ENCODE measurements at places on chromosomes 3 and 15.

- DNase-seq: no peak
Measured at GRCh38 chr3:53941184-53941583, 49.5 kb upstream of the SELENOK start.

- DNase-seq: no peak
Measured at GRCh38 chr15:71112429-71112828, 2.8 kb upstream of the THSD4 start.

DNA sequence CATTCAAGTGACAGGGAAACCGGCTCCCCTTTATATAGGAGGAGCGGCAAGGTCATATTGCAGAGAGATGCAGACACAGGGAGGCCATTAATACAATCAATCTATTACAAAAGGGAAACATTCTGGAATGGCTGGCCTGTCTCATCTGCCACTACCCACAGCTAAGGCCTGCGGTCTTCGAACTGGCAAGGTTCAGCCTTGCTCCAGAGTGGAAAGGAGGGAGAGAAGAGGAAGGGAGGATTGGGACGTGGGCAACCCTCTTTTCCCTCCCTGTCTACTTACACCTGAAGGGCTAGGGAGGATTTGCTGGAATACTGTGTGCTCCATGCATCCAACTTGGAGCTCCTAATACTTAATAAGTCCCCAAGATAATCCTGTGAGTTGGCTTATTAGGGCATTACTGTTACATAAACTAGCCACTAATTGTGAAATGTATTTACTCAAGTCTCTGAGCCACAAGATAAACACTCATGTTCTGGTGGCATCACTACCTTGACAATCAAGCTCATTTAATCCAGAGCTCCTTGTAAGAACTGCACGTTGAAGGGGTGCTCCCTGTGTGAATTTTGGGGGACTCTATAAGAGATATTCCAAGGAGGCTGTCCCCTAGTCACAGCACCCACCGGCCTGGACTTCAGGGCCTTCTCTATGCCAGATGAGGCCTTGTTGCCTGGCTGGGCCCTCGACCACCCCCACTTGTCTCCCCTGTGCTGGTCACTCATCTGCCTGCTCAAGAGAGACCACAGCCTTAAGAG is 19.7 kb upstream of the CCDC174 start:
- DNase-seq: no peak

DNA sequence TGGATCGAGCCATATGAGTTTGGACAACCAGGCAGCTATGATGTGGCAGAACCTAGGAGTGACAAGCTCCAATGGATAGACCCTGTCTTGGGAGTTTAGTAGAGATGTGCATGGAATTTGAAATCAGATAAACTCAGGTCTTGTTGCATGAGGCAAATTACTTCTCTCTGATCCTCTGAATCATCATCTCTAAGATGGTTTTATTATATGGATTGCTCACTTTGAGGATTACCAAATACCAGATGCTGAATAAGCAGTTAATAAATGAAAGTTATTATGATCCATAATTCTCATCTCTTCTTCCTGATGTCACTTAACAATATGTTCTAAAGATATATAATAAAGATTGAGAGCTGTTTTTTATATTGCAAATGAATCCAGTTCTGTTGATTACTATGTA is 622.2 kb downstream of the NTRK3 start:
- no peak for DNase-seq

DNA sequence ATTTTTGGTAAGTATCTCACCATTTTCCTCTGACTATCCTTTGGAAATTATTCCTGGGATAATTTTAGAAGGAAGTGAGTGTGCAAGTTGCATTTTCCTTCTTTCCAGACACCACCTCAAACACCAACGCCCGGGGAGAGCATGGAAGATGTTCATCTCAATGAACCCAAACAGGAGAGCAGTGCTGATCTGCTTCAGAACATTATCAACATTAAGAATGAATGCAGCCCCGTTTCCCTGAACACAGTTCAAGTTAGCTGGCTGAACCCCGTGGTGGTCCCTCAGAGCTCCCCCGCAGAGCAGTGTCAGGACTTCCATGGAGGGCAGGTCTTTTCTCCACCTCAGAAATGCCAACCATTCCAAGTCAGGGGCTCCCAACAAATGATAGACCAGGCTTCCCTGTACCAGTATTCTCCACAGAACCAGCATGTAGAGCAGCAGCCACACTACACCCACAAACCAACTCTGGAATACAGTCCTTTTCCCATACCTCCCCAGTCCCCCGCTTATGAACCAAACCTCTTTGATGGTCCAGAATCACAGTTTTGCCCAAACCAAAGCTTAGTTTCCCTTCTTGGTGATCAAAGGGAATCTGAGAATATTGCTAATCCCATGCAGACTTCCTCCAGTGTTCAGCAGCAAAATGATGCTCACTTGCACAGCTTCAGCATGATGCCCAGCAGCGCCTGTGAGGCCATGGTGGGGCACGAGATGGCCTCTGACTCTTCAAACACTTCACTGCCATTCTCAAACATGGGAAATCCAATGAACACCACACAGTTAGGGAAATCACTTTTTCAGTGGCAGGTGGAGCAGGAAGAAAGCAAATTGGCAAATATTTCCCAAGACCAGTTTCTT is 3.9 kb downstream of the NFKBIZ start:
- no peak for DNase-seq

GRCh38 chr3:45612918-45613602 is 18.5 kb downstream of the LIMD1 start:
- no peak for DNase-seq

GRCh38 chr15:72345806-72346205 is 25.8 kb upstream of the CELF6 start:
- no peak for DNase-seq

DNA sequence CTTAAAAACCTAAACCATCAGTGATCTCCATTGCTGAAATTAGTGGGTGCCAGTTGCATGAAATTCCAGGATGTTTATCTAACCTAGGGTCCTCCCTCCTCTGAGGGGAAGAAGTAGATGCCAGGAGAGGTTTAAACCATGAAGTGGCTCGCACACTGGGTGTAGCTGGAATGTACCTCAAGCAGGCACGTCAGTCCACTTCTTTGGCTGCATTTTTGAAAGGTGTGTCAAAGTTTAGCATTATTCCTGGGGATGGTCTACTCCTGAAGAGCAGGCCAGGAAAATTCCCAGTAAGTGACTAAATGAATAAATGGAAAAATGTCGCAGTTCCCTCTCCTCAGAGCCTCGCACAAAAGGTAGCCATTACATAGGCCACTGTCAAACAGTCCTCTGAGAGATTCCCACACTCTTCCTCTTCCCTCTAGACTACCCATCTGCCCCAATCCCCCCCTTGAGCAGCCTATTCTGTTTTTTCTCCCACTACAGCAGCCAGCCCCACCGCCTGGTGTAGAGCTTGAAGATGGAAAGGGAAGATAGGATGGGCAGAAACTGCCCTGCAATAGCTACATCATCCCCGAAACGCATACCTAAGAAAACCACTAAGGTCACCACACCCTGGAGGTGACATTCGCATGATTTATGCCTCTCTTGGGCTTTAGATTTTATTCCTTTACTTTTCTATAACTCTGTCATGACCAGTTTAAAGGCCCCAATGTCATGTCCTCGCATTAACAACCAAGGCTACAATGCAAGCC is 655 bp upstream of the TMOD3 start:
- no peak for DNase-seq

DNA sequence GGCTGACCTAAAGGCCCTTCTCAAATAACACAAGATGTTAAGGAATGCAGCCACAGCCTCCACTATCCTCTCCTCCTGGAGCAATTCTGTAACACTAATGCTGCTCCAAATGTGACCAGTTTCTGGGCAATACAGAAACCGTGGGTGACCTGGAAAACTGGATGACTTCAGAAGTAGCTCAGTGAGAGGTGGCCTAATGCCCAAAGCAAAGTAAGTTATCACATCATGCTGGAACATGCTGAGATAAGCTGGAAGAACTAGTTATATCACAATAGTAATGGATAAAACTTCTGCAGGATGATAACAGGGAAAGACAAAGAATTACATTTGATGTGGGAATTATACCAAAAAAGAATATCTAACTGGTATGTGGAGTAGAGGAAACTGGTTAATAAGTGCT is 72.0 kb downstream of the DHX30 start:
- DNase-seq: no peak

- no peak for DNase-seq
Measured at GRCh38 chr3:190055773-190056172, 64.9 kb downstream of the P3H2 start.

GRCh38 chr3:183265834-183266417 is 12.9 kb downstream of the B3GNT5 start:
- DNase-seq: no peak

- no peak for DNase-seq
Measured at GRCh38 chr15:76575274-76575673, 238.7 kb downstream of the ISL2 start.

GRCh38 chr3:50610992-50611463 is 546 bp downstream of the CISH start:
- no peak for DNase-seq

Data from hematopoietic multipotent progenitor cell treated with erythropoietin and hydrocortisone succinate and interleukin-3 and kit ligand, for 15 days (in vitro differentiated cells).